ENCODE measurements at places on chromosomes 2 and 18. TPM values are rescaled to one million over a fixed set of nuclear protein-coding genes. Genes with fewer than 3 reads are reported as not detected.

GRCh38 chr2:71474744-71475397 lies 21.5 kb downstream of the DYSF start:
- DNase-seq = no peak

GRCh38 chr18:55265130-55265675 lies 305.9 kb upstream of the CCDC68 start:
- no peak for DNase-seq

GRCh38 chr2:27621524-27621923 lies 7.3 kb downstream of the CCDC121 start:
- no peak for DNase-seq

DNA sequence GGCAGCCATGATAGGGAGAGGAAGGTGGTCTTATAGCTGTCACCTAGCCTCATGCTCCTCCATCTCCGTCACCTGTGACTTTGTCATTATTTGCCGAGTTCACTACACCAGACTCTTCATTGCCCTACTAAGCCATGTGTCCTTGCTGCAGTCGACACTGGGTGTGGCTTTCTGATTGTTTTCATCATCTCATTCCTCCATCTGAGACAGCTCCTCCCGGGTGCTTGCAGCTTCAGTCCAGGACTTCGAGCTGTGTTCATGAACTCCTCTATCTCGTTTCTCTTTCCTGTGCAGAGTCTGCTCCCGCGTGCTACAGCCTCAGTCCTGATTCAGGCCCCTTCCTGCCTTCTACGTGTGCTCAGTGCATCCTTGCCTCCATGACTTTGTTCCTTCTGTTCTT lies 295.1 kb upstream of the TNP1 start:
- peak; percentile 30 for DNase-seq

GRCh38 chr18:42514512-42514911 lies 559.5 kb downstream of the PIK3C3 start:
- no peak for DNase-seq

- DNase-seq = no peak
These were observed 182.6 kb downstream of the DCDC2C start for GRCh38 chr2:3885629-3886628.

DNA sequence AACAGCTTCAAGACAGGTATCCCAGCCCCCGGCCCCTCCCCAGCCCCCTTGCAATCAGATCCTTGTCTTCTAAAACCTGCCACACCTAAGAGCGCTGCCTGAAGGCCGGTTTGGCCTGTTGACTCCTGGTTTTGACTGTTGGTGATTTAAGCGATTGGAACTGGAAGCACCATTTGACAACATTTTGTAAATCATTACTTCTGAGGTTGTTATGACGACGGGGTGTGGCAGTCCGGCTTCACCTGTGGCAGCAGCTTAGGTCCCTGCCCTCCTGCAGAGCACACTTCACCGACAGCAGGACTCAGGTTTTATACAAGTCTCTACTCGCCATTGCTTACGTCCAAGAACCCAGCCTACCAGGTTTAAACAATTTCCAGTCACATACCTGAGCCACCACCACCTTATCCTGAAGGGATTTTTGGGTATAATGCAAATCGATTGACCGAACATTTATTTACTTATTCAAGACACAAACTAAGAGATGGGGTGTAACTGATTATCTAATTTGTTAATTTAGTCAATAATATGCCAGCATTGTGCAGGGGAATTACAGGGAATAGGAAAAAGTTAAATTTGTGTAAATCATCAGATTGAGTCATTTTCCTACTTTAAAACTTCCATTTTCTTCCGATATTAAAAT lies 707 bp upstream of the DGUOK start:
- DNase-seq = no peak

DNA sequence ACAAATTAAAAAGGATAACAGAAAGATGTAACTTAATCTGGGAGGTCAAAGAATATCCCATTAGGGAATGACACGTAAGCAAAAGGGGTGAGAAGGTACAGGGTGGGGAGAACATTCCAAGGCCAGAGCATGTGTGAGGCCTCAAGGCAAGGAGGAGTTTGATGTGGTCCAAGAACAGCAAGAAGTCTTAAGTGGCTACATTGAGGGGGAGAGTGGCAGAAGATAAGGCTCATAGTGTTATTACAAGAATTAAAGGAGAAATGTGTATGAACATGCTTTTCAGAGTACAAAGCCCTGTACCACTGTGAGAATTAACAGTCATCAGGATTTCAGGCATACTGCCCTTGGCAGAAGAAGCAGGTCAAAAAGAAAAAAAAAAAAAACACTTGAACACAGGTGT lies 174.4 kb upstream of the ERBB4 start:
- no peak for DNase-seq

DNA sequence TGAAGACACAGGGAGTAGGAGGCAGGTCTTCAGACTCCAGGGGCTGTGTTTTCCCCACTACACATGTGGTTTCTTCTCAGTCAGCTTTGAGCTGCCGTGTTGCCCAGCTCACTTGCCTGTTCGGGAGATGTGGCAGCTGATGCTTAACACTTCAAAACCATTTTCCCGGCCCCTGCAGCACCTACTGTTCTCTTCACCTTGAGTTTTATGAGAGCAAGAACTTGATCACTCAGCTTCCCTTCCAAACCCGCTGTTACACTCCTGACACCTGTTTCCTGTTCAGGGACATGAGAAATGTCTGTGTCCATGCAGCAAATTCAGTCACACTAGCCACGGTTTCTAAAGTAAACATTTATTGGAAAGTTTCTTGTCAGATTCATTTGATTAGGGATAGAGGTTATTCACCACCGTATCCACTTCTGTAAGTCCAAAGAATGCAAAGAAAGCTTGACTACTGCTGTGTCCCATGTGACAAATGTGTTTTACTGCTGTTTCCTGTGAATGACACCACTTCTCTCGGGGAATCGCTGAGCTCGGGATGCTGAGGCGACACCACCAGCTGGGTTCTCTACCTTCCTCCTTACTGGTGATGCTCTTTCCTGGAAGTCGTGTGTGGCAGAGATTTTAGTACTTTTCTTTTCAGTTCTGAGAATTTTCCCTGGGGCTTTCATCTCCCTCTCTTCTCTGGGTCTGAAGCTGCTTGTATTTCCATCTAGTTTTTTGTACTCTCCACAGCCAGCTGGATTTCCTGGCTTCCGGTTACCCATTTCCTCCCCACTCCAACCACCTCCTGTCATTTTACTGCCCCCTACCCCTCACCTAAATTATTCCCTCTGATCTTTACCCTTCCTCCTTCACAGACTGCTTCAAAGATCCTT lies 91.7 kb downstream of the KLF7 start:
- DNase-seq = no peak

DNA sequence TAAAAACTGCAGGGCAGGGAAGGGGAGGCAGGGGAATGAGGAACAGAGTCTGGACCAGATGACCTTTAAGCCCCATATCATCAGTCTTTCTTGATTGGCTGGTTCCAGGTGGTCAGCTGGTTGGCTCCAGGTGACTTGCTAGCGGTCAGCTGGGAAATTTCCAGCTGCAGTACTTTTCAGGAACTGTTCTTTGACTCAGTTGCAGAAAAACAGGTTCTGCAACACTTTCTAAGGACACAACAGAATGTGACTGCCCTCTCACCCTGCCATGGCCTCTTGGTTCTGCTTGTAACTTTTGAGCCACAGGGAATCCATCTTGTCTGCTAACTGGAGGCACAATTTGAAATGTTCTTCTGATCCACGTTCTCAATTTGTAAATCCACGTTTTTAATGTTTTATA lies 278.3 kb upstream of the LRATD1 start:
- no peak for DNase-seq

- DNase-seq = no peak
These were observed 59.0 kb downstream of the SPRED2 start for GRCh38 chr2:65373365-65373918.

DNA sequence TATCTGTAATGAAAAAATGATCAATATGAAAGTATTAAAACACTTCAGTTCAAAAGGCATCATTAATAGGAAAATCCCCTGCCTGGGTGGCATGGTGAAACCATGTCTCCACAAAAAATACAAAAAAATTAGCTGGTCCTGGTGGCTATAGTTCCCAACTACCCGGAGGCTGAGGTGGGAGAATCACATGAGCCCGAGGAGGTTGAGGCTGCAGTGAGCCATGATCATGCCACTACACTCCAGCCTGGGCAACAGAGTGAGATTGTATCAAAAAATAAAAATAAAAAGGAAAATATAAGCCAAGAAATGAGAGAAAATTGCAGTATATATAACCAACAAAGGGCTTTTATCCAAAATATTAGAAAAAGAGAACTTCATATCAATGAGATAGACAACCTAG lies 71.6 kb upstream of the MYCN start:
- DNase-seq = no peak

GRCh38 chr2:111202266-111203040 lies 81.7 kb downstream of the BCL2L11 start:
- DNase-seq = no peak

- no peak for DNase-seq
These were observed 40.7 kb downstream of the DCDC2C start for GRCh38 chr2:3743951-3744555.

DNA sequence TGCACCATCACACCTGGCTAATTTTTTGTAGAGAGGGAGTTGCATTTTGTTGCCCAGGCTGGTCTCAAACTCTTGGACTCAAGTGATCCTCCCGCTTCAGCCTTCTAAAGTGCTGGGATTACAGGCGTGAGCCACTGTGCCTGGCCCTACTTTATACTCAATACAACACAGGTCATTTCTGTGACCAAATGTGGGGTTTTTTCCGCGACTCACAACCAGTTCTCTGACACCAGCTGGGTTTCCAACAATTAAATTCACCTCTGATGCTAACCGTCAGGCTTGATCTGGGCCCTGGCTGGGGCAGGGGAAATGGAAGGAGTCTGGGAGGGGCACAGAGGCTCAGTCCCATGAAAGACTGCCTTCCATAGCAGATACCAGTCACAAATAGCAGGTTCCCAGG lies 64.8 kb upstream of the MCFD2 start:
- no peak for DNase-seq

- DNase-seq = no peak
These were observed 78.2 kb downstream of the DYSF start for GRCh38 chr2:71531522-71532047.

GRCh38 chr2:134395779-134396178 lies 141.9 kb downstream of the MGAT5 start:
- no peak for DNase-seq

DNA sequence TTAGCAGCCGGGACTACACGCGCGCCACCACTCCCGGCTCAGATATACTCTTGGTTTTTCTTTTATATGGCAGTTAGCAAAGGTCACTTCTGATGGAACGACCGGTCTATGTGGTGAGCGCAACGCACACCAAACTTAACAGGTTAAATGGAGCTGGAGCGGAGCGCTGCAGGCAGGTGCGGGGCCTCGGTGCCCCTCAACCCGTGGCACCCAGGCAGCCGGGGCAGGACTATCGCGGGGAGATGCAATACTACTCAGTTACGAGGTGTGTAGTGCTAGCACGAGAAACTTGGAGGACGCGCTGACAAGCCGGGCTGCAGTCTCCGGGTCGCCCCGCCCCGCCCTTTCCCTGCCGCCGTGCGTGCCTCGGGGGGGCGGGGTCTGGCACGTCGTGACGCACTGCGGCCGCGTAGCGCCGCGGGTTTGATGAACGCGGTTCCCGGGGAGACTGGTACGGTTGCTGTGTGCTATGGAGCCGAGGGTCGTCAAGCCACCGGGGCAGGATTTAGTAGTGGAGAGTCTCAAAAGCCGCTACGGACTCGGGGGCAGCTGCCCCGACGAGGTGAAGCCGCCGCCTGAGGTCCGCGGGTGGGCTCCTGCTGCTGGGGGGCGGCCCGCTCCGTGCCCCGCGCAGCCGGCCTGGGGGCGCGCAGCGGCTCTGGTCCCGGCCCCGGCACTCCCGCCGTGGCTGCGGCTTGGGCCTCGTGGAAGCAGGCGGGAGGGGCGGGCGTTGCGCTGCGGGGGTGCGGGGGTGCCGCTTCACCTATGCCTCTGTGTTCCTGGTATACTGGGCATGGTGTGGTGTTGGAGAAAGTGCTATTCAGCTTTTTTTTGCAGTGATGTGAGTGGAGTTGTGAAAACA lies at the start of gene CCDC138:
TSS of gene CCDC138 (plus strand) at position 418 of the 862 bp plus-strand sequence. CDS start at position 470, 52 bp downstream.
- DNase-seq = peak; percentile 98

Gene DNPEP
- total RNA-seq = 60.7 TPM

Gene SERPINB3
- total RNA-seq = not detected

Gene PSME4
- 58.0 TPM for total RNA-seq

Gene HOXD13
- not detected for total RNA-seq

Gene BOLL
- total RNA-seq = not detected

Gene OTX1
- total RNA-seq = not detected
